Stimulated activated CD8-positive, alpha-beta memory T cell treated with anti-CD3 and anti-CD28 coated beads, Interleukin-15, amount 100 ng/mL, for 24 hours (primary cell): ENCODE measurements at places on chromosomes 4 and X.

- peak; percentile 71 for DNase-seq
Measured at GRCh38 chrX:130060122-130061069, 49.9 kb downstream of the ELF4 start.

- no peak for DNase-seq
Measured at GRCh38 chr4:10666616-10667015, 18.0 kb downstream of the CLNK start.

- no peak for DNase-seq
Measured at GRCh38 chrX:143306991-143307937, 210.0 kb downstream of the SPANXN3 start.

- no peak for DNase-seq
Measured at GRCh38 chr4:79141530-79141929, 184.3 kb downstream of the NAA11 start.

- DNase-seq = no peak
Measured at GRCh38 chrX:68699960-68700746, 52.7 kb downstream of the STARD8 start.

GRCh38 chr4:173289353-173289727, 44.8 kb downstream of the HMGB2 start:
- DNase-seq = no peak

GRCh38 chr4:167290678-167291077, 56.4 kb upstream of the SPOCK3 start:
- DNase-seq = no peak

GRCh38 chr4:164924670-164925238, 47.8 kb downstream of the APELA start:
- no peak for DNase-seq

GRCh38 chrX:102652031-102652688, 877 bp downstream of the GPRASP1 start:
- DNase-seq = no peak

DNA sequence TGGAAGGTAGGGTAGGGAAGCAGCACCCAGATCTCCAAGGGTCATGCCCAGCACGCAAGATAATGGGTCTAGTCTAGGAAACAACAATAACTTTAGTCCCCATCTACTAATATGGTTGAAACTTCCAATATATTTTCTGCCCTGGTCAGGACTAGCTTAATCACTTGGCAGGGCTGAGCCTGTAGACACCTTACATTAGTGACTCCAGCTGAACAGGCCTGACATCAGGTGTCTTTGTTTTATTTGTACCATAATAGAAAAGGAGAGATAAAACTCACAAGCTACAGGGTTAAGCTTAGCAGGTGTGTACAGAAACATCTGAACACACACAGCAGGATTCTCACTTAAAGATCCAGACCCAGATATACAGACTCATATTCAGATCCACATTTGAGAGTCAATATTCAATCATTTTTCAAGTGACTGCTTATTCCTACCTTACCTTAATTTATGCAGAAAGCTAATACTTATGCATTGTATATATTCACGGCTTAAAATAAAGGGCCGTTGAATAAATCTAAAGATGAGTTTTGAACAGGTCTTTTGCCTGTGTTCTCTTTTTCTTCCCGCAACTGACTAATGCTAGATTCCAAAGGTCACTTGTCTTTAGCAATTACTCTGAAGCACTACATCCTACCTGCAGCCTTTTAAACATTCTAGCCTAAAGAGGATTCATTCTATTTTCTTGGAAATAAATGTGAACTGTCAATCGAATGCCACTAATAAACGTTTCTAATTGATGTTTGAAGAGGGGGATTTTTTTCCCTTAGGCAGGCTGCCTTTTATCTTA, 745.3 kb downstream of the RPA4 start:
- DNase-seq = no peak

DNA sequence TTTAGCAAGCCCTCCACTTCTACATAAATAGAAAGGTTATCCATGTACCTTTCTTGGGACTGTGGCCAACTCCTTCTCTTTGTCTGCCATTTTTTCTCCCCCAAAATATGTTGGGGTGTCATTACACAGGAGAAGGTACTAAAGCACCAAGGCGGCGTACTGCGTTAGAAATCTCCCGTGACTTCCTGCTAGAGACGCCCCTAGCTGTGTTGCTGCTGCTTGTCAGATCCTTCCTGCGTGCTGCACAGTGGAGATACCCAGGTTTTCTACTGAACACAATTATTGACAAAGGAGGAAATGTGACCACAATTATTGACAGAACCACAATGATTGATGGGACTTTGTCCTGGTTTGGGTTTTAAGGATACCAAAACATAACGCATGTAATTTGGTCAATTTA, 97.7 kb downstream of the EFHC2 start:
- DNase-seq = no peak

GRCh38 chr4:36446275-36446674, 164.9 kb downstream of the DTHD1 start:
- DNase-seq = no peak

DNA sequence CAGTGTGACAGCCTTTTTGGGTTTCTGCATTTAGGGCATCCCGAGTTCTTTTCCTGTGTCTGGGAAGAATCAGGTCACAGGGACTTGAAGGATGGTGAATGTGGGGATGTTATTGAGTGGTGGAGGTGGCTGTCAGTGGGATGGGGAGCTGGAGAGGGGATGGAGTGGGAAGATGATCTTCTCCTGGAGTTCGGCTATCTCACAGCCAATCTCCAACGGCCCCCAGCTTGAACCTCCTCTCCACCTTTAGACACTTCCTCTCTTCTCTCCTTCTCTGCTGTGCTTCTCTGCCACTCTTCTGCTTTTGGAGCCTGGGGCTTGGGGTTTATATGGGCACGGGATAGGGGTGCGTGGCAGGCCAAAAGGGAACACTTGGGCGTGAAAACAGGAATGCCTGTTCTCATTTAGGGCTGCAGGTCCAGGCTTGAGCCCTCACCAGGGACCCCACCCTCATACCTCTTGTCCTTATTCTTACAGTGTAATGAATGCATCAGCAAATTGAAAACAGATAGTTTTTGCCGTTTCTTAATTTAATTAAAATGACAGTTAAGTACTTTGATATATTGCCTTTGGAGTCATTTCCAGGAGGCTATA, 37.5 kb downstream of the USP9X start:
- DNase-seq = no peak

- DNase-seq = no peak
Measured at GRCh38 chr4:66482186-66482585, 811.9 kb upstream of the EPHA5 start.

GRCh38 chr4:19941434-19941833, 310.3 kb upstream of the SLIT2 start:
- no peak for DNase-seq

- DNase-seq = no peak
Measured at GRCh38 chr4:6576512-6576911, 1.5 kb downstream of the MAN2B2 start.

DNA sequence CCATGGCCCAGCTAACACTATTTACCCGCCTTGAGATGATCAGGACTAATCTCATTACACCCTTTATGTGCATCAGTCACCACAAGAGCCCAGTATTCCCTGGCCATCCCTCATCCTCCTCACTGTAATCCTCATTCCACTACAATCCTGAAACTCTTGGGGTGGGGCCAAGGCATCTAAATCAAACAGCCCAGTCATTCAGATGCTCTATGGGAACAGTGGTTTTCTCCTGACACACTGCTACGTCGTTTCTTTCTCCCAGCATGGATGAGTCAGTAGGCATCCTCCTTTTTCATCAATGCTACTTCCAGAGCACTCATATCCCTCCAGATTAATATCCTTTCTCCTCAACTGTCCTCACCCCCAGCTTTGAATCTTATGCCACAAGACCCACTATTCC, 5.6 kb downstream of the SDAD1 start:
- no peak for DNase-seq

DNA sequence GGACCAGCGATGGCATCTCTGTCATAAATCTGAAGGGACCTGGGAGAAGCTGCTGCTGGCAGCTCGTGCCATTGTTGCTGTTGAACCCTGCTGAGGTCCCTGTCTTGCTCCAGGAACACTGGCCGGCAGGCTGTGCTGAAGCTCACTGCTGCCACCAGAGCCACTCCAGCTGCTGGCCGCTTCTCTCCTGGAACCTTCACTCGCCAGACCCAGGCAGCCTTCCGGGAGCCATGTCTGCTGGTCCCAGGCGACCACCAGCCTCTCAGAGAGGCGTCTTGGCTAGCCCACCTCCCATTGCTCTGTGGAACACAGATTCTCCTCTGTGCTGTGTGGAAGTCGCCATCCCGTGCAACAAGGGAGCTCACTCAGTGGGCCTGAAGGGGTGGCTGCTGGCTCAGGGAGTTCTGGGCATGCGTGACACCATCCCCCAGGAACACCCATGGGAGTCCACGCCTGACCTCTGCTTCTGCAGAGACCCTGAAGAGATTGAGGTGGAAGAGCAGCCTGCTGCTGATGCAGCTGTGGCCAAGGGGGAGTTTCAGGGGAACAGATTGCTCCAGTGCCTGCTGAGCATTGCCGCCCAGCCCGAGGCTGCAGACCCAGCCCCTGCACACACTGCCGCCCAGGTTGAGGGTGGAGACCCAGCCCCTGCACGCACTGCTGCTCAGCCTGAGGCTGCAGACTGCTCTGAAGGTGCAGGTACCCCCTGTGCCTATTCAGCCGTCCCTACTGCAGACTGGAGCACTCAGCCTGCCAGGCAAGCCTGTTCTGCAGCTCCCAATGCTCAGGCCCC, 33.1 kb upstream of the CYP4V2 start:
- no peak for DNase-seq

GRCh38 chr4:152515678-152516077, 20.2 kb downstream of the FBXW7 start:
- DNase-seq = no peak

GRCh38 chr4:151143162-151143561, 43.7 kb downstream of the RPS3A start:
- no peak for DNase-seq

GRCh38 chr4:176882206-176882605, 89.5 kb upstream of the VEGFC start:
- no peak for DNase-seq

DNA sequence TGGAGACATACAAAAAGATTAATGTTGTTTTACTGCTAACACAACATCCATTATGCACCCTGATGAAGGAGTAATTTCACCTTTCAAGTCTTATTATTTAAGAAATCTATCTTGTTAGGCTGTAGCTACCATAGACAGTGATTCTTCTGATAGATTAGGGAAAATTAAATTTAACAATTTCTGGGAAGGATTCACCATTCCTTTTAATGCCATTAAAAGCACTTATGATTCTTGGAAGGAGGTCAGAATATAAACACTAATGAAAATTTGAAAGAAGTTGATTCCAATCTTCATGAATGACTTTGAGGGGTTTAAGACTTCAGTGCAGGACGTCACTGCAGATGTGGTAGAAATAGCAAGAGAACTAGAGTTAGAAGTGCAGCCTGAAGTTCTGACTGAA, 69.8 kb downstream of the F11 start:
- no peak for DNase-seq

DNA sequence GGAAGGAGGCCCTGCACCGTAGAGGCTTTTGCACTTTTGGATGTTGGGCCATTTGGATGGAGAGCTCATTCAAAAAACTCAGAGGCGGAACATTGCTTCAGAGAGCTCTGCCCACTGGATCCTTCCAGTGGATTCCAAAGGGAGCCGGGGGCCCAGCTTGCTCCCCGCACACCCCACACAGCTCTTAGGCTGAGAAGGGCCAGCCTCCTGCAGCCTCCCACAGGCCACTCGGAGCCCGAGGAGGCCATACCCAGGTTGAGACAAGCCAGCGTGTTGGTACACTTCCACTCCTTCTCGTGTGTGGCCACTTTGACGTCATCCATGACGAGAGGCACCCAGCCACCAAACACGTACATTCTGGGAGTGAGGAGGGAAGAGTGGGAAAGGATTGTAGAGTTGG, 10.3 kb downstream of the HCFC1 start:
- DNase-seq = no peak

DNA sequence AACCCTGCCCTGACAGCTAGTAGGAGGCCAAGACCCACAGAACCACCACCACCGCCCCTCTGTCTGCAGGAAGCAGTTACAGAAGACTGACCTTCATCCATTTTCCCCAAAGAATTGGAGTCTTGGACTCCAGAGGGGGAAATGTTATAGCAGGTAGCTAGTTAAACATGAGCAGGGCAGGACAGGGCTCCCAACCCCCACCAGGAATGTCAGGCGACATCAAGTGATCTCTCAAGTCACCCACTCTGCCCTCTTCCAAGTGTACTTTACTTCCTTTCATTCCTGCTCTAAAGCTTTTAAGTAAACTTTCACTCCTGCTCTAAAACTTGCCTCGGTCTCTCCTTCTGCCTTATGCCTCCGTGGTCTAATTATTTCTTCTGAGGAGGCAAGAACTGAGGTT, 17.1 kb upstream of the AADAT start:
- DNase-seq = no peak

DNA sequence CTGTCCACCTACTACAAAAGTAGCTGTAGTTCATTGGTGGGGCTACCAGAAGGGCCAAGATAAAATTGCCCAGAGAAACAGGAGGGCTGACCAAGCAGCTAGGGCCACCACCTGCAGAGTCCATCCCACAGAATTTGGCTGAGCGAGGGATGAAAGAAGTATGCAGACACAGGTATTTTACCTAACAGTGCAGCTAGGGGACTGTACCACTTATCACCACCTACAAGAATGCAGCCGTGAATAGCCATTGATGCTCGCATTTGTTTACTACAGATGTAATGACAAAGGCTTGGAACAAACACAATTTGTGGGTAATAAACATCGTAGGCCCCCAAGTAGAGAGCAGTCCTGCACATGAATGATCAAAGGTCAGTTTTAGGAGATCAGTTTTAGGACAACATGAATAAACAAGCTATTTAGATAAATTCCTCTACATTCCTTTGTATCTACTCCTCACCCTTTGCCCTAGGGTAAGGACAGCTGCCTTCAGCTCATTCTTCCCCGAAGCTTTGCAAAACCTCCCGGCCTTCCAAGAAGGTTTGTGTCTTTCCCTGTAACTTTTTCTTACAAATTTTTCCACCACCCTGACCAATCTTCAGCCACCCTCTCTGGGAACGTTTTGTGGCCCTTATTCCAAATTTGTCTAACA, 49.5 kb downstream of the ZNF718 start:
- no peak for DNase-seq
